Endothelial cell of coronary artery (primary cell): ENCODE measurements at places on chromosomes 6 and 20. TPM values are rescaled to one million over a fixed set of nuclear protein-coding genes. Genes with fewer than 3 reads are reported as not detected.

XKR7 gene
- not detected in 2 replicates for total RNA-seq

GPSM3 gene
- 4.2 and 5.5 TPM in 2 replicates for total RNA-seq

ILRUN gene
- 28.2 and 36.9 TPM in 2 replicates for total RNA-seq

ARFGEF3 gene
- 1.7 and 4.8 TPM in 2 replicates for total RNA-seq

PLCG1 gene
- 155 and 203 TPM in 2 replicates for total RNA-seq

NINL gene
- total RNA-seq: 7.6 and 9.3 TPM in 2 replicates

TFAP2C gene
- total RNA-seq: not detected in 2 replicates

CPNE5 gene
- 11.8 and 15.2 TPM in 2 replicates for total RNA-seq

BPIFB1 gene
- total RNA-seq: not detected in 2 replicates
